ENCODE measurements at places on chromosomes 3 and 15. TPM values are rescaled to one million over a fixed set of nuclear protein-coding genes. Genes with fewer than 3 reads are reported as not detected.

- H3K27ac ChIP-seq, result peak overlapping the region; percentile 96
- no peak for DNase-seq
- H3K36me3 ChIP-seq, result peaks cover 9% of the 10 kb centered on the region
These were observed 20.1 kb upstream of the FSTL1 start for GRCh38 chr3:120470870-120471269.

DNA sequence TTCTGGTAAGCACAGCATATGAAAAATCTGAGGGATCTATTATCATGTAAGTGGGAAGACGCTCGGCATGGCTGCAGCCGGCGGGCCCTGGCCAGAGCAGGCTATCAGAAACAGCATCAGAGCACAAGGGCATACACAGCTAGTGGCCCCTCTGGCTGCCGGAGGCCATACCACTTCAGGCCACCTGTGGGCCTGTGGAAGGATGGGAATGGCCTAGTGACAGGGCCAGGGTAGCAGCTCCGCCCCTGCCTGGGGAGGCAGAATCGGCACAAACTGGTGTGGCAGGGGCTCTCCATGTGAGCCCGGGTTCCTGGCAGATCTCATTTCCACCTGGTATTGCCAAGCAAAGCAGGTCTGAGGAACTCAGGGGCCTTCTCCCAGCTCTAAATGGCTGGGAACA is 46.4 kb downstream of the SH3BP5 start:
- peaks cover 10% of the 10 kb centered on the region for H3K4me1 ChIP-seq
- no peak overlapping the region for H3K27ac ChIP-seq
- no peaks in the 10 kb centered on the region for H3K27me3 ChIP-seq
- H3K4me3 ChIP-seq, result no peak overlapping the region
- DNase-seq, result no peak
- H3K36me3 ChIP-seq, result peaks cover 14% of the 10 kb centered on the region

- DNase-seq, result no peak
- no peaks in the 10 kb centered on the region for H3K27me3 ChIP-seq
- H3K27ac ChIP-seq, result peak overlapping the region; percentile 21
These were observed 15.3 kb downstream of the FOXP1 start for GRCh38 chr3:71568207-71568606.

DNA sequence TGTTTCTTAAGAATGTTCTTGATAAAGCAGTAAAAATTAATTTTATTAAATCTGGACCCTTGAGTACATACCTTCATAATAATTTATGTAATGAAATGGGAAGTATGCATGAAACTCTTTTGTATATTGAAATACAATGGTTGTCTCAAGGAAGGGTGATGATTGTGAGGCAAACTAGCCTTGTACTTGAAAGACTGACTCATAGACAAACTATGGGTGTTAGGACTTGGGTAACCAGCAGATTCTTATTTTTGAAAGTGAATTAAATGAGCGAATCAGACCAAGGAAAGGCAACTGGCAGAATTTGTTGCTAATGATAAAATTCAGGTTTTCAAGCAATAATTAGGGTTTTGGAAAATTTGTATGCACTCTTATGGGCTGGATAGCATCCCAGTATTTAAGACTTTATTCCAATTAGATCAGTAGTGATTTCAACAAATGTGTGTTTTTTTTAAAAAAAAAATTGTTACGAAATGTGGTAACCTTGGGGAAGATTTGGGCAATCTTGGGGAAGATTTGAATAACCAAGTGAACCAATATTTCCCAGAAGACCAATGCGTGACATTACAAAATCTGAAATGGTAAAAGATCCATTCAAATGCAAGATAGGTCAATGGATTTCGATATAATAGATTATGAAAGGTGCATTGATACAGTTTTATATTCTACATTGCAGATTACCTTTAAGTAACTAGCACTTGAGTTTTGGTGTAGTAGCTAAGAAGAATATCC is 42.0 kb downstream of the ATP2C1 start:
- H3K4me1 ChIP-seq, result no peaks in the 10 kb centered on the region
- H3K4me3 ChIP-seq, result no peak overlapping the region
- H3K27ac ChIP-seq, result no peak overlapping the region
- no peak for DNase-seq
- no peaks in the 10 kb centered on the region for H3K27me3 ChIP-seq

Gene CAMK2N2
- total RNA-seq, result 0.16 TPM

GRCh38 chr3:189787632-189788031 is 156.4 kb downstream of the TP63 start:
- H3K4me1 ChIP-seq, result peaks cover 47% of the 10 kb centered on the region
- no peaks in the 10 kb centered on the region for H3K27me3 ChIP-seq
- no peak overlapping the region for H3K4me3 ChIP-seq
- DNase-seq, result no peak
- H3K27ac ChIP-seq, result no peak overlapping the region

Gene LRRIQ4
- total RNA-seq, result 0.11 TPM
